ENCODE measurements at places on chromosomes 4 and X.

DNA sequence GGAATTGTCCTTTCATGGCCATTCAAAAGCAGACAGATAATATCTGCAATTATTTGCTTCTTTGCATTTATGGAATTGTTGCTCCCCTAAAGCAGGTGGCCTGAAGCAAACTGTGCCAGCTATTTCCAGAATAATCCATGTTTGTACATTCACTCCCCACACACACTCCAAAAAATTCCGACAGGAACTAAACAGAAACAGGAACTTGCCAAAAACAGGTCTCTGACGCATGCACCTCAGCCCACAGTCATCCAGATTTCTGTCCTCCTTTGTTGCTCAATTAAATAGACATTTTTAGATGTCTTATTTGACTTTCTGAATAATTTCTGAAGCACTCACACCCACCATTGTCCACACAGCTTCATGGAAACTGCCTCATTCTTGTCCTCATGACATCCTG is 71.5 kb upstream of the EDNRA start:
- DNase-seq, result no peak

GRCh38 chr4:138410266-138410665 is 168.1 kb upstream of the SLC7A11 start:
- DNase-seq, result no peak

- no peak for DNase-seq
Observed at GRCh38 chrX:24619647-24620046, 27.5 kb downstream of the PCYT1B start.

GRCh38 chr4:8725071-8725841 is 132.7 kb downstream of the CPZ start:
- DNase-seq, result no peak

DNA sequence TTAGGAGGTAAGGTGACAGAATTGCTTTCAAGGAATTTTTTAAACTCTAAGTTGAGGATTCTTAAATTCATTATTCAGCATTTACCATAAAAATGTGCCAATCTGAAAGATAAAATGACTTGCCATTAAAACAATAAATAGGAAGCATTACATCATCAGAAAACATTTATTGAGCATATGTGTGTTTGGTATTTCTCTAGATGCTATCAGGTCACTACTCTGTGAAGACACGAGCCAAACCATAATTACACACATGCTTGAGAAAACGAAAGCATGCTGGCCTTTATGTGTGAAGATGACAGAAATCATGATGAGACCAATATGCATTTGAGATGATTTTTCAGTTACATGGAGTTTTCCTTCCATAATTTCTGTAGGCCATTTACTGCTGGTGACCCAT is 12.3 kb upstream of the IL21 start:
- no peak for DNase-seq

All from activated CD4-positive, alpha-beta T cell treated with anti-CD3 and anti-CD28 coated beads, Interleukin-2, amount 50 U/mL, for 48 hours (primary cell).